CD4-positive, alpha-beta T cell treated with Interleukin-4 for 1 hour (primary cell): ENCODE measurements at places on chromosomes 5 and 9.

DNA sequence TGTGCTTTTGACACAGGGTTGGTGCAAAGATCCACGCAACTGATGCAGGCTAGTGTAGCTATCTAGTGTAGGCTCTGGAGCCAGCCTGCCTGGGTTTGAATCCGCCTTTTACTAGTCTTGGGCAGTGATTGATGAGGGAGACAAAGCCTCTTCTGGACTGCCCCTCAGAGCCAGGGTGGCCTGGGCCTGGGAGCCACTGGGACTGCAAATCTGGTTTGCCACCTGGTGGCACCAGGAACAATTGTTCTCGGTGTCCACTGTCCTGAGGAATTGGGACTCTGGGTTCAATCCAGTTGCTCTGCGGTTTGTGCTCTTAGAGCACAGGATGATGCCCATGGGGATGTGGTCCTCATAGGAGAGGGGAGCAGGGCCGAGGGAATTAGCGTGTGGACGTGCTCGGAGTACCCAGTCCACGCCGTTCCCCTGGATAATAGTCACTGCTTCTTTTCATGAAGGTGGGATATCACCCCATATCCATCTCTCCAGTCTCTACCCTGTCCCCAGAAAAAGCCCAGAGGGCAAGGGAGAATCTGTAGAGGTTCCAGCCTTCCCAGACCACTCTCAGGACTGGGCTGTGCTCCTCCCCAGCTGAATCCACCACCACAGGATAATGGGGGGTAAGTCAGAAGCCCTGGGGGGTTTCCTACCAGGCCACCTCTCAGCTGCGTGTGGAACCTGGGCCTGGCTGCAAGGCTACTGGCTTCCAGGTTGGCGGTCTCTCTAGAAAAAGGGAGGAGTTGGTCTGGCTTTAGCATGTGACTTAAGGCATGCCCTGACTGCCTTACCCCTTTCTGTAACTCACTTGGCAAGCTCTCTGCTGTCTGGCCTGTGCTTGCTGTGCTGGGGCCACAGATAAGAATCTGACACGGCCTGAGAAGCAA is 1.9 kb downstream of the B4GALT7 start:
- DNase-seq: no peak

DNA sequence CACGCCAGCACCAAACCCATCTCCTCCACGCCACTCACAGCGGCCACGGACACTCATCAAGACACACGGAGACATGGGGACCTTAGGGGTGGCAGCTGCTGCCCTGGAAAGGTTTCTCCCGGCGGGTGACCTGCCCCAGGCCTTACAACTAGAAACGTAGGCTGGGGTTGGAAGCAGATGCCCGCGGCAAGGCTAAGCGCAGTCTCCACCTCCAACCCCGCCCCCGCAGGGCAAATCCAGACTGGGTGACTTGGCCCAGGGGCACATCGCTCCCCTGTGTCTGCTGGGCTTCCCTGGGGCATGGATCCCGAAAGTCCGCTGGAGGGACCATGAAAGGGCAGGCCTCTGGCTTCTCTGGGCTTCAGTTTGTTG is 12.0 kb upstream of the ASS1 start:
- no peak for DNase-seq

GRCh38 chr9:134617836-134618162 is 23.8 kb upstream of the COL5A1 start:
- DNase-seq: no peak

GRCh38 chr5:42984307-42984706 is 55.8 kb downstream of the ANXA2R start:
- no peak for DNase-seq

GRCh38 chr9:15743512-15743911 is 190.7 kb downstream of the CCDC171 start:
- DNase-seq: no peak

- DNase-seq: no peak
These were observed 114.2 kb upstream of the ADAMTS16 start for GRCh38 chr5:5025774-5026408.

DNA sequence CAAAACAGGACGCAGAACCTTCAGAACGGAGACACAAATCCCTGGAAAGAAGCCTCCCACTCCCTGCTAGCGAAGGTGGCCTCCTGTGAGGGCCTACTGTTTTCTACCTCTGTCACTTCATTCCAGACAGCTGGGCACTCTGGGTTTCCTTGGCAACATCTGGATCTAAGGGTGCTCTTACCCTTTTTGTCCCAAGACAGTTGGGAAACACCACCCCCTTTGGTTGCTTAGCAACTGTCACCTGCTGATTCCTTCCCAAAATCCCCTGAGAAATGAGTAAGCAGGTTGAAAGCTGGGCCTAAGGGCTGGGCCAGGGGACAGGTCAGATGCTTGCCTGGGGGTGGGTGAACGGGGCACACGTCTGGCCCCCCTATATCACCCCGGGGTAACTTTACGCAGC is 29.4 kb downstream of the NANS start:
- no peak for DNase-seq
